Hematopoietic multipotent progenitor cell treated with erythropoietin and hydrocortisone succinate and interleukin-3 and kit ligand, for 8 days (in vitro differentiated cells): ENCODE measurements at places on chromosomes 16 and 17.

GRCh38 chr16:73400951-73401350 is 353.0 kb upstream of the ZFHX3 start:
- DNase-seq, result no peak

DNA sequence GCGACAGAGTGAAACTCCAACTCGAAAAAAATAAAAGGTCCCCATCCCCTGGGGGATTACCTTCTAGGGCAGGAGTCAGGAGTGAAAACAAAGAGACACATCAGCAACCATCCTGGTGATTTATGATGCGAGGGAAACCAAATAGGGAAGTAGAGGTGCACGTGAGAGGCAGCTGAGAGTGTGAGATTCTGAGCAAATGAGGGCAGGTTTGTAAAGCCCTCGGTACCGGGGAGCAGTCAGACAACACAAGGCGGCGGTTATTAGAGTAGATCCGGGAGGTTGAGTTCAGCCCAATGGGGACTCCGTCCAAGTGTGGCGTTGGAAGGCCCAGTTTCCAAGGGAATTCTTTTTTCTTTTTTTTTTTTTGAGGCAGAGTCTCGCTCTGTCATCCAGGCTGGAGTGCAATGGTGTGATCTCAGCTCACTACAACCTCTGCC is 7.4 kb upstream of the ARMC7 start:
- no peak for DNase-seq

DNA sequence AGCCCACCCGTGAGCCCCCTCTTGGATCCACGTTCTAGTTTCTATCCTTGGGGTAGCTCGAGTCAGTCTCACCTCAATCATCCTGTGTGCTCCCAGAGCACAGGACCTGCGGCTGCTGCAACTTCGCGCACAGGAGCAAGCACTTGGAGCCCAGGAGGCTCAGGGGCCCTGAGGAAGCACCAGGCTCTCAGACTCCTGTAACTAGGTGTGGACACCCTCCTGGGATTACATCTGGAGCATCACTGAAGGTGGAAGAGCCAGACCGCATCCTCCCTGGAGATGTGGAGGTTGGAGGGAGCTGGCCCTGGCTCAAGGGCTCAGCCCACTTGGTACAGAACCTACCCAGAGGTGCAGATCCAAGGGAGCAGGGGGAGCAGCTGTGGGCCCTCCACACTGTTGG is 2.7 kb downstream of the HBQ1 start:
- no peak for DNase-seq

DNA sequence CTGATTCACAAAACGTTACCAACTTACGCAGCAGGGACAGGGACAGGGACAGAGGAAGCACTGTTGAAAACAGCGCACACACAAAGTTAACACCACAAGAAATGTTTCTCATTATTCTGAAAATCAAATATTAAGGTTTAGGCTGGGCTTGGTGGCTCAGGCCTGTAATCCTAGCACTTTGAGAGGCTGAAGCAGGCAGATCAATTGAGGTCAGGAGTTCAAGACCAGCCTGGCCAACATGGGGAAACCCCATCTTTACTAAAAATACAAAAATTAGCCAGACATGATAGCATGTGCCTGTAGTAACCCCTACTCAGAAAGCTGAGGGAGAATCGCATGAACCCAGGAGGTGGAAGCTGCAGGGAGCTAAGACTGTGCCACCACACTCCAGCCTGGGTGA is 4.2 kb downstream of the CYTH1 start:
- DNase-seq, result no peak

DNA sequence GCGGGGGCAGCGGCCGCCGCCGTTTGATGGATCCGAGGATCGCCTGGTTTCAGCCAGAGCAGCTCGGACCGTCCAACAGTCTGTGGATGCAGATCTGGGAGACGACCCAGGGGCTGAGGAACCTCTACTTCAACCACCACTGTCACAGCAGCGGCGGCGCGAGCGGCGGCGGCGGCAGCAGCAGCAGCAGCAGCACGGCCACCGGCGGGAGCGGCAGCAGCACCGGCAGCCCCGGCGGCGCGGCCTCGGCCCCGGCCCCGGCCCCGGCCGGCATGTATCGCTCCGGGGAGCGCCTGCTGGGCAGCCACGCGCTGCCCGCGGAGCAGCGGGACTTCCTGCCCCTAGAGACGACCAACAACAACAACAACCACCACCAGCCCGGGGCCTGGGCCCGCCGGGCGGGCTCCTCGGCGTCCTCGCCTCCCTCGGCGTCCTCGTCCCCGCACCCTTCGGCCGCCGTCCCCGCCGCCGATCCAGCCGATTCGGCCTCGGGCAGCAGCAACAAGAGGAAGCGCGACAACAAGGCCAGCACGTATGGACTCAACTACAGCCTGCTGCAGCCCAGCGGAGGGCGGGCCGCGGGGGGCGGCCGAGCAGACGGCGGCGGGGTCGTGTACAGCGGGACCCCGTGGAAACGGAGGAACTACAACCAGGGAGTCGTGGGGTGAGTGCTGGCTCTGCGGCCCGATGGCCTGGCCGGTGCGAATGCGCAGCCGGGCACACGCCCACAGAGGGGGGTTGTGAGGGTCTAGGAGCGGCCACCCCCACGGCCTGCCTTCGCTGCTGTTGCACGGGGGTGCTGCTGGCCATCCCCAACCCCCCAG is 702 bp downstream of the TENT4B start:
- DNase-seq, result no peak
